Stimulated activated CD8-positive, alpha-beta memory T cell treated with anti-CD3 and anti-CD28 coated beads, Interleukin-4, amount 100 ng/mL, for 1 hour (primary cell): ENCODE measurements at places on chromosomes 4 and X.

GRCh38 chrX:123331349-123331748 is 147.3 kb downstream of the GRIA3 start:
- no peak for DNase-seq

- no peak for DNase-seq
These were observed 994.6 kb downstream of the PCDH19 start for GRCh38 chrX:99415470-99415869.

DNA sequence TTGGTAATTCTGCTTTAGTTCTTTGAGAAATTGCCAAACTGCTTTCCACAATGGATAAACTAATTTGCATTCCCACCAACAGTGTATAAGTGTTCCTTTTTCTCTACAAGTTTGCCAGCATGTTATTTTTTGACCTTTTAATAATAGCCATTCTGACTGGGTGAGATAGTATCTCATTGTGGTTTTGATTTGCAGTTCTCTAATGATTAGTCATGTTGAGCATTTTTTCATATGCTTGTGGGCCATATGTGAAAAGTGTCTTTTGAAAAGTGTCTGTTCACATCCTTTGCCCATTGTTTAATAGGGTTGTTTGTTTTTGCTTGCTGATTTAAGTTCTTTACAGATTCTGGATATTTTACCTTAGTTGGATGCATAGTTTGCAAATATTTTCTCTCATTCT is 25.9 kb downstream of the ENPEP start:
- DNase-seq = no peak

DNA sequence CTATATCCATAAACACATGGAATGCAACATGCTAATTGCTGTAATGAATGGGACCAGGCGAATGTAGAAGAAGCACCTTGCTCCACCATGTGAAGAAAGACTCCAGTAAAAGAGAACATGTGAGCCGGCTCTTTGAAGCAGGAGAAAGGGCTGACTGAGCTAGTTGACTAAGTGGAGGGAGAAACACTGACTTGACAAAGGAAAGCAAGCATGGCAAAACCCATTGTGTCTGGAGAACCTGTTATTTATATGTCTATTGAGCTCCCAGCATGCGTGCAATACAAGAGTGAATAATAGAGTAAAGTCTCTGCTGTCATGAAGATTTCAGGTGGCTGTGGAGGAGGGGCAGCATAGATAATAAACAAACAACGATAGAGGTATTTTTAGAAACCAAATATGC is 559.9 kb downstream of the RAB28 start:
- no peak for DNase-seq

GRCh38 chr4:19850909-19851308 is 400.8 kb upstream of the SLIT2 start:
- DNase-seq = no peak

DNA sequence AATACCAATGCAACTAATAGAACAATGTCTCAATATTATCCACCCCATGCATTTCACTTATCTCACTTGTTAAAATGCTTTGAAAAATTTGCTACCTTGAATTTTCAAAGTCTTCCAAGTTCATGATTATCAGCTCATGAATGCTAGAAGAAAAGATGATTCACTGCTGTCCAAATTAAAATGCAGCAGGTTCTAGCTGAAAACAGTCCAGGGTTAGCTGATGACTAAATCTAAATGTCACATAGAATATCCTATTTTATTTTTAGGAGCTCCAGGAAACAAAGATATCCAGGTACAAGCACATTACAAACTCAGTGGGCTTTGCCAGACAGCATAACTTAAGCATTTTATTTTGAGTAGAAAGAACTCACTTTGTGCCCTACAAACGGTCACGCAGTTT is 38.0 kb upstream of the SPARCL1 start:
- no peak for DNase-seq

DNA sequence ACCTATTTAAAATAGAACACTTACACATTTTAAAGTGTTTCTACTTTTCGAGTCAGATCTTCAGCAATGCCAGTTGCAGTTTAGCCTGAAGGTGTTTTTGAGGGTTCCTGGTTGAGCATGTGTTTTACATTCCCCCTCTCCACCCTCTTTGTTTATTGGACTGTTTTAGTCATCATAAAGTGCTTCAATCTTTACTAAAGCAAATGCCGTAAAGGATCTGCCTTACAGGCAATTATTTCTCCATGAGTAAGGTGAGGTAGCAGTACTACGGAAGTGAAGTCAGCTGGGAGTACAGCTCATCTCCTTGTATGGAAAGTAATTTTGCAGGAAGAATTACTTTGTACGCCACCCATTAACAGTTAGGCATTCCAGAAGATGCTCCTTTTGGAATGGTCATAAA is 36.9 kb downstream of the PDLIM5 start:
- DNase-seq = no peak

GRCh38 chr4:152181150-152181549 is 354.7 kb downstream of the FBXW7 start:
- no peak for DNase-seq

DNA sequence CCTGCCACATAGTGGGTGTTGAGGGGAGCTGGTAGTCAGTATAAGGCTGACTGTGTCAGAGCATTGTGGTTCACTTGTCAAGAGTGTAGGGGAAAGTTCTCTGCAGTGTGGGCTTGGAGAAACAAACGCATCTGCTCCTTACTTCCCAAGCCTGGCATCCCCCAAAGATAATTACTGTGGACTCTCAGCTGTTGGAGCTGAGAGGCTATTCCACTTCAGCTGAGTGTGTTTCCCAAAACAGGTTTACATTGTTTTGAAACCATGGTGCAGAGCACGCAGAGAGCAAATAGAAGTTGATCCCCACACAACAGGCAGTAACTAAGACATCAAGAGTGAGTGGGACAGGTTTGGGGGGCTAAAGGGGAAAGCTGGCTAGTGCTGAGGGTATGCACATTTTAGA is 181.0 kb upstream of the EOLA2 start:
- no peak for DNase-seq

- peak; percentile 0 for DNase-seq
These were observed 1.8 kb downstream of the ATP11C start for GRCh38 chrX:139930916-139931645.

DNA sequence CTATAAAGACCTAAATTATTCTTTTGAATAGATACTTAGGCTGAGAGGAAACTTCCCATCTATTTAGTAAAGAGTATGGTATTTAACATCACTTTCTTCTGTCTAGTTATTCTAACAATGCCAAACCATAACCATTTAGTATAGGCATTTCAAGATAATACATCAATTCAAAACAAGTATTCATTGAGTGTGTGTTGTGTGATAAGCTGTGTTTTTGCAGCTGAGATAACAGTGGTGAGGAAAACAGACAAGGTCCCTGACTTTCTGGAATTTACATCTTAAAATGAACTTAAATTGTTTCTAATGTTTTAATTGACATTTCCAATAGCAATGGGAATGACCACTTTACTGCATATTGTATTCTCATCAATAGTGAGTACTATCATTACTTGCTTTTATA is 22.4 kb upstream of the TSPAN5 start:
- no peak for DNase-seq

DNA sequence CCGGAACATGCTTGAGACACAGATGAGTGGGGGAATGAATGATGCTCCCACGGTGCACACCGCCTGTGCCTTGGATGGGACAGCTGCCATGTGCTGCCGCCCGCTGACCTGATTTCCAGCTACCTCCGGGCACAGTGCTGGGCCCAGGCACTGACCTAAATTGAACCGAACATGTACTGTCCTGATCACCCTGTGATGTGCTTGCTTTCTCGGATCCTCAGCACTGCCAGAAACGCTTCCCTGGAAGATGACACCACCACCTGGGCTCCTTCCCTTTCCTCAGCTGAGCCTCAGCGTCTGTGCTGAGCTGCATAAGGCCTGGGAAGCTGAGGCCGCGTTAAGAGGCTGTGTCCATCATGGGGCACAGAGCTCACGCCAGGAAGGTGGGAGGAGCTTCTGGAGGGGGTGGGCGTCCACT is 39.3 kb upstream of the MXD4 start:
- DNase-seq = no peak

GRCh38 chrX:80765220-80765625 is 44.5 kb downstream of the BRWD3 start:
- DNase-seq = no peak

DNA sequence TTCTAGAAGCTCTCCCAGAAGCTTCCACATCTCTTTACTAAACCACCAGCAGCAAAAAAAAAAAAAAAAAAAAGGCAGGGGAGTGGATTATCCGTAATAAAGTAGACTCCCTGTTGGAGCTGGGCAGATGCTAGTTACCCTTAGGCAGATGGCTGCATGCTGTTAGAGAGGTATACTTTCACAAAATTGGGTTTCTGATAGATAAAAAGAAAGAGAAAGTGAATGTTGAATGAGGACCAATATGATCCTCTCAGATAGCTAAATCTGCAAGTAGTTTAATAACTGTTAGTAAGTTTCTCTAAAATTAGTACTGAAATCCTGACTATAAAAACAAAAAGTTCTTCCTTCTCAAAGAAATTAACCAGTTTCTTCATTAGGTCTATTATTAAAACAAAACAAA is 195.4 kb downstream of the ANAPC10 start:
- DNase-seq = no peak

DNA sequence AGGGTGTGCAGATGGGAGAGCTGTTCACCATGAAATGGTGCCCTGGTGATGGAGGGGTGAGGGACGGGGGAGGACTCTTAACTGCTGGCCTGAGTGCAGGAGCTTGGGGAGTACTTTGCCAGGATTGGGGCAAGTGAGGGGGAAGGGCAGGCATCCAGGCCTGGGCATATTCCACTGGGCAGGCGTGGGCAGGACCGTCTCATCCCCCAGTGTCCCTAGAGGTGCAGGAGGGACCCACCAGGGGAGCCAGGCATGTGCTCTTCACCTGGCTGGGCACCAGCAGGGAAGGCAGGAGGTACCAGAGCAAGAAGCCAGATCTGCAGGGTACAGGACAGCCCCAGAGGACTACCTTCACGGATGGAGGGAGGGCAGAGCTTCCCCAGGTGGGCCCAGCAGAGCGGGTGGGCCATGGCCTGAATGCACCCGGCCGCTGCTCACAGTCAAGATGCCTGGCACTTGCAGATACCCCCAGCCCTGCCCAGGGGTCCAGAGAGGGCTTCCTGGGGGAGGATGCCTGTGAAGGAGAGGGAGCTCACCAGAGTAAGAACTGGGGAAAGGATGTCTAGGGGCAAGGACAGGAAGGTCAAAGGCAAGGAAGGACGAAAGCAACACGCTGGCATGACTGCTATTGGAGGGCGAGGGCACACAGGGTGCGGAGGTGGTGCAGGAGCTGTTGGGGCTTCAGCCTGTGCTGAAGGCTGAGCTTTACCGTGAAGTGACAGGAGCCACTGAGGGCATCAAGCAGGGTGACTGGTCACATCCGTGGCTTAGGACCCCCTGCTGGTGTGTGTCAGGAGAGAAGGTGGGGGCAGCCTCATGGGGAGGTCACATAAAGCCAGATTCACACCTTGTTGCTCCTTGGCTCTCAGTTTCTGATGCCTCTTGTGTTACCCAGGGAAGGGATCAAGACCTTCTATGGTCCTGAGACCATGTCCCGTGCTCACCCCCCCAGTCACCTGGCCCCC is 68.2 kb upstream of the NKX1-1 start:
- no peak for DNase-seq

- DNase-seq = no peak
These were observed 587.2 kb downstream of the EPHA5 start for GRCh38 chr4:65083076-65083475.

DNA sequence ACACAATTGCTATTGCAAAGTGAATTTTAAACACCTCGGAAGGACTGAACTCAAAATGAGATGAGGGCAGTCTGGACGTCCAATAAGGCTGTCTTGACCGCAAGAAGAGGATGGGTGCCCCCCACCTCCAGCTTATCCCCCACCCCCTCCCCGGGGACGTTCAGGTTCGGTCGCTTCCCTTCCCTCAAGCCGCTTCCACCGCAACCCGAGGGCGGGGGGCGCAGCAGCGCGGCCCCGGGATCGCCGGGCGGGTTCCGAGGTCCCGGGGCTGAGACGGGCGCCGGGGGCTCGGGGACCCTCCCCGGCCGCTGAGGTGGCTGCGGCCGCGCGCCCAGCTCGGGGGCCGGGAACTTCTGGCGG is 480 bp downstream of the USP46 start:
- no peak for DNase-seq

DNA sequence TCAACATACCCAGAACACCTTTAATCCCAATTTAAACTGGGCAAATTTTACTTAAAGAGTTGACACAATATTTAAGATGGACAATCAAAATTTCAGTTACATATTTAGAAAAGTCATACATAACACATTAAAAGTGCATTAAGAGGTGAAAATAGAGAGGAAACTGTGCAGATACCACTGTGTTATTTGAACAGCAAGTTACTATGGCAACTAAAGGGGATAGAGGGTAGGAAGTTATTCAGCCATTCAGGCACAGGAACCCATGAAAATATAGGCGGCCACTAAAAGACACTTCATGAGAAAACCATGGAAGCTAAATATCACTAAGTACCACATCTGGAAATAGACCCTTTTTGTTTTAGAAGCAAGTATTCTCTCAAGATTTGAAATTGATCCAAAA is 75.1 kb downstream of the PDGFC start:
- DNase-seq = no peak

DNA sequence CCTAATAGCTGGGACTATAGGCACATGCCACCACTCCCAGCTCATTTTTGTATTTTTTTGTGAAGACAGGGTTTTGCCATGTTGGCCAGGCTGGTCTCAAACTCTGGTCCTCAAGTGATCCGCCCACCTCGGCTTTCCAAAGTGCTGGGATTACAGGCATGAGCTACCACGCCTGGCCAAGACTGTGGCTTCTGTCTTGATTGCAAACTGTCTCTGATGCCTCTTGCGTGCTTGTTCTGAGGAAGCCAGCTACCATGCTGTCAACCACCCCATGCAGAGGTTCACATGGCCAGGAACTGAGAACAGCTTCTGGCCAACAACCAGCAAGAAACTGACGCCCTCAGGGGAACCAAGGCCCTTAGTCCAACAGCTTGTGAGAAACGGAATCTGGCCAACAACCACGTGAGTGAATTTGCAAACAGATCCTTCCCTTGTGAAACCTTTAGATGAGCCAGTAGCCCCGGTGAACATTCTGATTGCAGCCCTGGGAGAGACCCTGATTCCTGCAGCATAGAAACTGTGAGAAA is 71.2 kb downstream of the SUPT20HL2 start:
- DNase-seq = no peak

- DNase-seq = no peak
These were observed 1.8 kb downstream of the PNMA5 start for GRCh38 chrX:152992115-152992514.

- DNase-seq = no peak
These were observed 106.5 kb downstream of the CNOT6L start for GRCh38 chr4:77712675-77713074.

GRCh38 chrX:130994671-130995070 is 63.5 kb upstream of the ARHGAP36 start:
- no peak for DNase-seq

DNA sequence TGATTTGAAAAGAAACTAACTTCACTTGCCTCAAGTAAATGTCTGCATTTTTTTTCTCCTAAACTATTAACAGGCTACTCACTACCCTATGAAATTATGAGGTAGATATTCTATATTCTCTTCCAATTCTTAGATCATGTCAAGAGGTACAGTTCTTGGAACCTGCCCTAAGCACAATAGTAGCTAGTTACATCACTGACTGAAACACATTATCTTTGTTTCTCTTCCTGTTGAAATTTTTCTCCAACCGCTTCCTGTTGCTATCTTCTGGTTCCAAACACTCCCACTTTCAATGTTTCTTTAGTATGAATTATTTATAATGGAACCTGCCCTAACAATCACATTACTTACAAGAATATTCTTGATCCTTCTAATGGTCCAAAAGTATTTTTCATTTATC is 5.0 kb upstream of the BANK1 start:
- DNase-seq = no peak
